Renal cortical epithelial cell (primary cell): ENCODE measurements at places on chromosomes 16 and 17.

- DNase-seq: no peak
Observed at GRCh38 chr16:3807425-3808123, 72.9 kb downstream of the CREBBP start.

- DNase-seq: no peak
Observed at GRCh38 chr17:73226556-73227172, 33.8 kb downstream of the COG1 start.

GRCh38 chr16:89116341-89117226, 22.9 kb downstream of the ACSF3 start:
- DNase-seq: no peak

DNA sequence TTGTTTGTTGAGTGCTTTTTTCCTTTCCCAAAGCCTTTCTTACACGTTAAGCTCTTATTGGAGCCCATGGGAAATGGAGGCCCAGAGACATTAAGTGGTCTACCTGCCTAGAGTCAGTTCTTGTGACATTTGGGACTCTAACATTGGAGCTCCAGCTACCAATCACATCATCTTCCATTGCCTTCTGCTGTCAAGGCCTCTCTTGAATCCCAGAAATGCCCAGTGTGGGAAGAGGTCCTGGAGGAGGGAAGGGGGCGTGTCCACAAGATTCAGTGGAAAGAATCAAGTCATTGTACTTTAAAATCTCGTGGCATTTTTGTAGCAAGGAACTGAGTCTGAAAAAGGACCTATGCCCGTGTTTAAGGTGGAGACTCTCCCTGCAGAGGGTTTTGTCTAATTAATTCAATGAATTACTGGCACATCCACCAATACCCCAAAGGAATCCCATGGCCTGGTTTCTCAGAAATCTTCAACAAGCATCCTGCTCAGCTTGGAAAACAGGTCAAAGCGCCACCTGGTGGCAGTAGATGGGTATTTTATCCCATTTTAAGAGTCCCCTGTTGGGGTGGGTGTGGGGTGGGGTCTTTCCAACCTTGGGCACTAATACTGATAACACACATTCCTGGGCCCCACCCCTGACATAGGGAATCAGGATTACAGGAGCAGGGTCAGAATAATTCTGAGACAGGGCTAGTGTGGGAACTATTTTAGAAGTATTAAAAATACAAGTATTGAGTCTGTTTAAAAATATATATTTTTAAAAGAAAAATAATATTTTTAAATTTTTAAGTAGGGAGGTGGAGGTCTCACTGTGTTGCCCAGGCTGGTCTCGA, 24.6 kb downstream of the GPT2 start:
- peak; percentile 55 for DNase-seq

- DNase-seq: peak; percentile 40
Observed at GRCh38 chr16:31105677-31106213, 2.4 kb upstream of the BCKDK start.

DNA sequence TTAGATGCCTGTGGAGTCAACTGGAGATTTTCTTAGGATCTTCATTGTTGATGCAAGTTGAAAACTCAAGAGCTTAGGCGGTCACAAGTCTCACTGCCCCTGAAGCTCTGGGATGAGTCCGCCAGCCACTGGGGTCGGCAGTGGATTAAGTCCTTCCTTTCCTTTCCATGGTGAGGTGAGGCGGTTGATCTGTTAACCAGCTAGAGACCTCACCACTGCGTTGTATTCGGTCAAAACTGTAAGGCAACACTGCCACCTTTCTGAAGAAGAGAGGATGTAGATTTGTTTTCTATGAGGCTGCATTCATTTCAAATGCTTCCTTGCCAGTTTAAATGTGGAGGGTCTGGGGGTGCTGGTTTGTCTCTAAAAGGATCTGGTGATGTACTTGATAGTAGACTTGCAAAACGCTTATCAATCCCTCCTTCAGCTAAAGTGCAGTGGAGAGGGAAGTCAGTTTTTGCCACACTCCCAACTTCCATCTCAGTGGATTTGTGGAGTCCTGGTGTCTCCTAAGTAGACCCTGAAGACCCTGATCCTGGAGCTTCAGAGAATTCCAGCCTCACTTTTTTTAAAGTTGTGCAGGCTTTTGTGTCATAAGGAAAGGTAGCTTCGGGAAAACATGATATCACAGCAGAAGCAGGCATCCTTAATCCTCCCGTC, 1.7 kb downstream of the MYOCD start:
- DNase-seq: peak; percentile 32
